ENCODE measurements at places on chromosomes 2 and 18. TPM values are rescaled to one million over a fixed set of nuclear protein-coding genes. Genes with fewer than 3 reads are reported as not detected.

- DNase-seq, result peak; percentile 26
- H3K36me3 ChIP-seq, result no peaks in the 10 kb centered on the region
- no peak overlapping the region for H3K4me3 ChIP-seq
- no peaks in the 10 kb centered on the region for H3K4me1 ChIP-seq
Measured at GRCh38 chr2:174553811-174554493, 43.7 kb downstream of the WIPF1 start.

- no peak overlapping the region for H3K4me3 ChIP-seq
- no peak overlapping the region for H3K27ac ChIP-seq
- H3K4me1 ChIP-seq, result no peaks in the 10 kb centered on the region
- no peak for DNase-seq
Measured at GRCh38 chr2:170206246-170206645, 28.3 kb downstream of the MYO3B start.

- no peak for DNase-seq
- no peak overlapping the region for H3K4me3 ChIP-seq
- H3K4me1 ChIP-seq, result no peaks in the 10 kb centered on the region
- no peaks in the 10 kb centered on the region for H3K36me3 ChIP-seq
- no peaks in the 10 kb centered on the region for H3K27me3 ChIP-seq
Measured at GRCh38 chr18:26685438-26686157, 137.2 kb upstream of the KCTD1 start.

DNA sequence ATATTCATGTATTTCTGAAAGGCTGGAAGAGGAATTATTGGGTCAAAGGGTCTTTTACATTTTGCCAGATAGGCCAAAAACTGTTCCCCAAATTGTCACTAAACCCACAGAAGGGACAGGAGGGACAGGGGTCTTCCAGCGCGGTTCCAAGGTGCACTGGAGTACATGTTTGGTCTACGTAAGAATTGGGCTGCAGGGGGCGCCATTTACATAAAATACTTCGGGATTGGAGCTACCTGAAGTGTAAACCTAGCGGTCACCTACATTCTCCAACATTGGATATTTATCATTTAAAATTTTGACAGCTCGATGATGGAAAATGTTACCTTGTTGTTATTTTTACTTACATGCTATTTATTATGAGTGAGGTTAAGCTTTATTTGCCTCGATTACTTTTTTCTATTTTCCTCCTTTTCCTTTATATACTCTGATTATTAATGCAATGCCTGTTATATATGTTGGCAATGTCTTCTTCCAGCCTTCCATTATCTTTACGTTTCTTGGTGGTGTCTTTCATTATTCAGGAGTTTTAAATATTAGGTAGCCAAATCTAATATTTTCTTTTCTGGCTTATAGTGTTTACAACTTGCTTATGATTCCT lies 43.0 kb upstream of the RAB6C start:
- peaks cover 31% of the 10 kb centered on the region for H3K27me3 ChIP-seq
- H3K27ac ChIP-seq, result no peak overlapping the region
- no peaks in the 10 kb centered on the region for H3K36me3 ChIP-seq
- H3K4me1 ChIP-seq, result no peaks in the 10 kb centered on the region

DNA sequence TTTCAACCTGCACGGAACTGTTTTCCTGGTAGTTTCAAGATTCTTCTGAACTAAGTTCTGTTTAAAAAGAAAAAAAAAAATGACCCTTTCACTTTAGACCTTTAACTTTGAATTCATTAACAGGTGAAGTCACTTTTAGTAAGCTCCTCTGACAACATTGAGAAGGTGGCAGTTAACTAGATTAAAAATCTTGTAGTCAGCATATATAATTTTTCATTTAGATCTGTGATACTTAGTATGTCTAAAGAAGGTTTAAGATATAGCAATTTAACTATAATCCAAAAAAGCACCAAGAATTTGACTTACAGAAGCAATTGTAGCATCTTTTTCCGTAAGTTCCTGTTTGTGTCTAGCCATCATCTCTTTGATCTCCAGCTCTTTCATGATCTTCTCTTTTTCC lies 45.4 kb downstream of the SLC66A3 start:
- H3K36me3 ChIP-seq, result no peaks in the 10 kb centered on the region
- H3K4me1 ChIP-seq, result peaks cover 16% of the 10 kb centered on the region
- H3K4me3 ChIP-seq, result no peak overlapping the region
- no peak overlapping the region for H3K27ac ChIP-seq
- DNase-seq, result no peak

DNA sequence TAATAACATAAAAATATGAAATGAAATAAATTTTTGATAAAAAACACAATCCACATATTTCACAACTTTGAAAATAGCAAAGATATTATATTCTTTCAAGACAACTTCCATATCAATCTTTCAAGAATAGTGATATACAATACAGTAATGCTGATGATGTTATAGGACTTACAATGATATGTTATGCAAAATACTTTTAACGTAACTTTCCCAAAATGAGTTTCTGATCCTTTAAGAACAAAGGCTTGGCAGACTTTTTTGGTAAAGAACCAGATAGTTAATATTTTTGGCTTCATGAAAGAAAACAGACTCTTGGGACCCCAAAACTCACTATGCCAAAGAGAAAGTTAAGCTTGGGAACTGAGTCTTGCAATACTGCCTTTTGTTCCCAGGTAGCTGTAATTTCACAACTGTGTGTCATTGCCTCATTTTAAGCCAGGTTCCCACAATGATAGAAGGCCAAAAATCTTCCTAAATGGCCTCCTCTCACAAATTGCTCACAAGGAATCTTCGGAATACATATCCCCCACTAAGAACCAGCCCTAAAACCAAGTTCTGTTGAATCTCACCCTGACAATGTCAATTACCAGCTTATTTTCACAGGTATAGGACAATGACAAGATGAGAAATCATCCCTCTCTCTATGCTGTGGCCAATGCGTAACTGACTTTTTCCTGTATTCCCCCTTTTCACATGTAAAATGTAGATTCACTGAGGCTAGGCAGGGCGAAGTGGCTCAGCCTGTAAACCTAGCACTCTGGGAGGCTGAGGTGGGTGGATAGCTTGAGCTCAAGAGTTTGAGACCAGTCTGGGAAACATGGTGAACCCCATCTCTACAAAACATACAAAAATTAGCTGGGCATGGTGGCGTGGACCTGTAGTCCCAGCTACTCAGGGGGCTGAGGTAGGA lies 54.8 kb upstream of the STRN start:
- no peaks in the 10 kb centered on the region for H3K4me1 ChIP-seq
- no peaks in the 10 kb centered on the region for H3K27me3 ChIP-seq
- DNase-seq, result no peak
- H3K36me3 ChIP-seq, result no peaks in the 10 kb centered on the region
- H3K4me3 ChIP-seq, result no peak overlapping the region
- peak overlapping the region; percentile 39 for H3K27ac ChIP-seq

- H3K4me3 ChIP-seq, result no peak overlapping the region
- no peaks in the 10 kb centered on the region for H3K36me3 ChIP-seq
- no peaks in the 10 kb centered on the region for H3K27me3 ChIP-seq
Measured at GRCh38 chr18:47313901-47314300, 62.4 kb upstream of the SKOR2 start.

Gene CCDC141
- 3.5 TPM for total RNA-seq

Gene VWC2L
- not detected for total RNA-seq

Gene VAMP5
- 17.1 TPM for total RNA-seq

Gene CPSF3
- total RNA-seq, result 25.4 TPM
